Epithelial cell of alveolus of lung (primary cell): ENCODE measurements at places on chromosomes 1 and 21. TPM values are rescaled to one million over a fixed set of nuclear protein-coding genes. Genes with fewer than 3 reads are reported as not detected.

Gene C4BPA
- not detected in 2 replicates for total RNA-seq

Gene OR2M3
- not detected in 2 replicates for total RNA-seq

Gene CAMK2N1
- 23.3 and 72.7 TPM in 2 replicates for total RNA-seq

Gene VHLL
- 5.3 TPM in 1 of 2 replicates, not detected in the other for total RNA-seq

Gene WNT4
- total RNA-seq, result 0.56 TPM in 1 of 2 replicates, not detected in the other

Gene E2F2
- 1.2 and 2.3 TPM in 2 replicates for total RNA-seq

Gene CDC42BPA
- 15.6 and 21.7 TPM in 2 replicates for total RNA-seq

Gene DIO1
- total RNA-seq, result not detected in 2 replicates

Gene AADACL3
- total RNA-seq, result not detected in 2 replicates

Gene TMCO4
- 5.0 and 7.8 TPM in 2 replicates for total RNA-seq

Gene CTH
- 8.4 and 8.5 TPM in 2 replicates for total RNA-seq

Gene KCNA3
- total RNA-seq, result 0.64 and 0.91 TPM in 2 replicates

Gene NUF2
- 5.4 and 11.2 TPM in 2 replicates for total RNA-seq

Gene MAP1LC3C
- total RNA-seq, result not detected in 2 replicates

Gene OR10X1
- not detected in 2 replicates for total RNA-seq

Gene PLEKHA6
- total RNA-seq, result 1.3 and 3.7 TPM in 2 replicates

Gene CD1D
- total RNA-seq, result 7.8 and 17.6 TPM in 2 replicates

Gene ZNF697
- total RNA-seq, result 13.4 and 14.3 TPM in 2 replicates

Gene SYT6
- 0.72 TPM in 1 of 2 replicates, not detected in the other for total RNA-seq

Gene SHISAL2A
- total RNA-seq, result not detected in 2 replicates

Gene GUCA2A
- not detected in 2 replicates for total RNA-seq

Gene UBE2Q1
- 18.0 and 22.7 TPM in 2 replicates for total RNA-seq

Gene KCNJ6
- under 0.01 and 0.13 TPM in 2 replicates for total RNA-seq

Gene CRYAA
- total RNA-seq, result not detected in 2 replicates

Gene SLC30A10
- 0.08 TPM in 1 of 2 replicates, not detected in the other for total RNA-seq

Gene APCS
- total RNA-seq, result not detected in 2 replicates

Gene FCRL6
- not detected in 2 replicates for total RNA-seq

Gene KIF26B
- total RNA-seq, result 2.3 and 2.7 TPM in 2 replicates

Gene SHE
- total RNA-seq, result 0.24 and 0.26 TPM in 2 replicates

Gene DISP3
- total RNA-seq, result 0.13 TPM in 1 of 2 replicates, not detected in the other

Gene FBXO2
- total RNA-seq, result 1.6 and 4.6 TPM in 2 replicates

Gene NBPF10
- 0.96 and 1.0 TPM in 2 replicates for total RNA-seq

Gene TPTE
- total RNA-seq, result not detected in 2 replicates

Gene TMEM54
- total RNA-seq, result 17.2 and 113 TPM in 2 replicates
